Lung (tissue), 17 donors: ENCODE measurements at places on chromosomes 2 and 18. TPM values are rescaled to one million over a fixed set of nuclear protein-coding genes. Genes with fewer than 3 reads are reported as not detected.

GRCh38 chr2:43653506-43653905 is 16.4 kb downstream of the PLEKHH2 start:
- H3K27ac ChIP-seq: no peak overlapping the region
- H3K27me3 ChIP-seq: no peaks in the 10 kb centered on the region
- H3K4me1 ChIP-seq: peaks cover 9% of the 10 kb centered on the region
- no peak overlapping the region for H3K4me3 ChIP-seq

- no peaks in the 10 kb centered on the region for H3K36me3 ChIP-seq
- H3K27me3 ChIP-seq: no peaks in the 10 kb centered on the region
- H3K4me1 ChIP-seq: peaks cover 9% of the 10 kb centered on the region
Measured at GRCh38 chr2:102050854-102051391, 59.2 kb downstream of the IL1R2 start.

DNA sequence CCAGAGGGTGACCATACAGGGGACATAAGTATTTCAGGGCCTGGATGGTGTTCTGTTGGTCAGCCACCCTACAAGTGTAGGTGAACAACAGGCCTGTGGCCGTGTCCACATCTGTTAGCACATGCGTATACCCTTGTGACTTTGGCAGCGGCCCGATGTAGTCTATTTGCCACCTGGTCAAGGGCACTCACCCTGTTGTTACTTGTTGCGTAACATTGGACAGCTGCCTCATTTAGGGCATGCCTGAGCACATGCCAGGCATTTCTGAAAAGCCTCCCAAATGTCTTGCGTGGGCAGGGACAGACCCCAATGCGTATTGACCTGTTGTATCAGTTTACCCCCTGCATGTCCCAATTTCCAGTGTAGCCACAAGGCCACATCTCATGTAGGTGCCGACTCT is 235.0 kb downstream of the MBD5 start:
- H3K27me3 ChIP-seq: no peaks in the 10 kb centered on the region
- H3K36me3 ChIP-seq: no peaks in the 10 kb centered on the region
- no peaks in the 10 kb centered on the region for H3K4me1 ChIP-seq
- no peak for DNase-seq

DNA sequence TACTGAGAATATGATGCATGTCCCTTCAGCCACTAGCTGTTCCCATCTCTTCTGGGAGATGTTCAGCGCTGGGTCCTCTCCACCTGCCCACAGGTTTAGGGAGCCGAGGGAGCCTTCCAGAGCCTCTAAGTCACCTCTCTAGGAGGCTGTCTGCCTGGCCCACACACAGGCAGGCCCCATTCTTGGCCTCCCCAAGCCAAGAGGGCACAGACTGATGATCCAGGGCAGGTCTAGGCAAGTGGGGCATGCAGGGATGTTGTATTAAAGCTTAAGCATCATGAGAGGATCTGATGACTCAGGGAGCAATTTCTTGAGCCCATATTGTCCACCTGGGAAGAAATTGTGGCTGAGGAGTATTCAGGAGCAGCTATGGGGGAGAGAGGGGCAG is 19.9 kb downstream of the TMSB10 start:
- H3K27me3 ChIP-seq: no peaks in the 10 kb centered on the region
- peak overlapping the region; percentile 1 for H3K27ac ChIP-seq
- peaks cover 8% of the 10 kb centered on the region for H3K4me1 ChIP-seq
- H3K36me3 ChIP-seq: no peaks in the 10 kb centered on the region
- no peak for DNase-seq

GRCh38 chr2:150476286-150476685 is 11.2 kb downstream of the RND3 start:
- no peaks in the 10 kb centered on the region for H3K27me3 ChIP-seq
- no peak overlapping the region for H3K4me3 ChIP-seq
- peaks cover 72% of the 10 kb centered on the region for H3K4me1 ChIP-seq
- H3K36me3 ChIP-seq: peaks cover 8% of the 10 kb centered on the region

- no peak overlapping the region for H3K27ac ChIP-seq
- peaks cover 13% of the 10 kb centered on the region for H3K4me1 ChIP-seq
- no peak overlapping the region for H3K4me3 ChIP-seq
- DNase-seq: peak; percentile 49
- no peaks in the 10 kb centered on the region for H3K36me3 ChIP-seq
- no peaks in the 10 kb centered on the region for H3K27me3 ChIP-seq
Measured at GRCh38 chr2:144115739-144116291, 404.1 kb downstream of the ZEB2 start.

GRCh38 chr18:59087391-59087790 is 52.3 kb upstream of the SEC11C start:
- no peaks in the 10 kb centered on the region for H3K36me3 ChIP-seq
- no peaks in the 10 kb centered on the region for H3K4me1 ChIP-seq
- DNase-seq: no peak
- H3K4me3 ChIP-seq: no peak overlapping the region
- no peak overlapping the region for H3K27ac ChIP-seq

DNA sequence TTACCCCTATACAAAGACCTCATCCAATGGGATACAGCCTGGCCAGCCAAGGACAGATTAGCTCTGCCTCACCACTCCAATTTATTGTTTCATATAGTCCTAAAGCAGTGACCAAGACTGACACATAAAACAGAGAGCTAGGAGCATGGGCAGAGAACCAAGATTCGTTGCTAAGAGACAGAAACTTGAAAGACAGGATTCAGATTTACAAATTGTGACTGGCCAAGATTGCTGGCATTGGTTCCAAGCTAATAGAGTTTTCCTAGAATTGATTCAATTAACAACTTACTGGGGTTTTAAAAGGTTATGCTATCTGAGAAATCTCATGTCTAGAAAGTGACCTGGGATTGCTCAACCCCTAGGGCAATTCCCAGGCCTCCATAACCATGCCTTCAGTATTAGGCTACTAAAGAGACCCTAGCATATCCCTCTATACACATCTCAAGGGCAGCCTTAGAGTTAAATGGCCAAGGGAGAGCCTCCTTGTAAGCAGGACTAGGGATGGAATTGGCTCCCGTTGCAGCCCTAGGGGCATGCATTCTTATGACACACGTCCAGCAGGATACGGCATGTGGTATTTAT is 75.6 kb downstream of the ICOS start:
- H3K27me3 ChIP-seq: no peaks in the 10 kb centered on the region
- no peak overlapping the region for H3K4me3 ChIP-seq
- H3K27ac ChIP-seq: no peak overlapping the region
- peaks cover 12% of the 10 kb centered on the region for H3K4me1 ChIP-seq

DNA sequence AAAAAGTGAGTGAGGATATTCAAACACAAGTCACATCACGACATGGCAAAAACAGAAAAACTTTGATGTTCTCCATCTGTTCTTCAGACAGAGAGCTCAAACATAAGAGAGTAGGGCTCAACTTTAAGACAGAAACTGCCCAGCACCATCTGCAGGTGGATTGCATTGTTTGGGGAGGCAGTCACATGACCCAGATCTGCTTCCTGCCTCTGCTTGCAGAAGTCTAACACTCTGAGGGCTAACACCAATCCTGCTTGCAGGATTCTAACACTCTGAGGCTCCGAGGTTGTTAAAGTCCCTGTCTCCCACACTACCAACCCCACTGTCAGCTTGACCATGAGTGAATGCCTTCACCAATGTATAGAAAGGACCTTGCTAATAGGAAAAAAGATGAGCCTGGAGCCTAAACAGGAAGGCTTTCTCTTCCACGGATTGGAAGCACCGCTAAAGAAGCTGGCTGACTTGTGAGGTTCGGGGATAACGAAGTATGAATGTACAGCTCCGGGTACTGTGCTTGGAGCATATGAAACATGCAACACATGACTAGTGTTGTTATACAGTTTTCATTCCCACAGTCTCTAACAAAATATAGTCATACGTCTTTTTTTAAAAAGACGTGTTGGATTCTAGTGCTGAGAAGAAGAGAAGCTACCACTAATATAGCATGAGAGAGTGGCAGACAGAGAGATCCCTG is 176.6 kb upstream of the CREB1 start:
- no peak for DNase-seq
- no peaks in the 10 kb centered on the region for H3K4me1 ChIP-seq
- no peaks in the 10 kb centered on the region for H3K27me3 ChIP-seq
- H3K36me3 ChIP-seq: no peaks in the 10 kb centered on the region
- no peak overlapping the region for H3K4me3 ChIP-seq

DNA sequence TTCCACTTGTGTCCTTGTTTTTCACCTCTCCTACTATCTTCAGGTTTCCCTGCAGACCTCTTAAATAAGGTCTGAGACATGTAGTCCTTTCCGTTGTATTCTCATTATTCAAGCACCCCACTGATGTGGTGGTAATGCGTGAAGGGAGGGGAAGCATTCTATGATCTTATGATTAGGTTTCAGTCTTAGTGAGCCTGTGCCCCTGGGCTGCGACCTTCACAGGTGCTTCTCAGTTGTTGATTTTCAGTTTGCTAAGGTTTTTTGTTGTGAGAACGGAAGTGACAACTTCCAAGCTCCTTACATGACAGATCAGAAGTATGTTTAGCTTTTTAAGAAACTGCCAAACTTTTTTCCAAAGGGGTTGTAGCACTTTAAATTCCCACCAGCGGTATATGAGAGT is 41.3 kb downstream of the VPS54 start:
- H3K4me3 ChIP-seq: no peak overlapping the region
- no peaks in the 10 kb centered on the region for H3K4me1 ChIP-seq
- DNase-seq: no peak
- peaks cover 21% of the 10 kb centered on the region for H3K36me3 ChIP-seq
- H3K27me3 ChIP-seq: no peaks in the 10 kb centered on the region

DNA sequence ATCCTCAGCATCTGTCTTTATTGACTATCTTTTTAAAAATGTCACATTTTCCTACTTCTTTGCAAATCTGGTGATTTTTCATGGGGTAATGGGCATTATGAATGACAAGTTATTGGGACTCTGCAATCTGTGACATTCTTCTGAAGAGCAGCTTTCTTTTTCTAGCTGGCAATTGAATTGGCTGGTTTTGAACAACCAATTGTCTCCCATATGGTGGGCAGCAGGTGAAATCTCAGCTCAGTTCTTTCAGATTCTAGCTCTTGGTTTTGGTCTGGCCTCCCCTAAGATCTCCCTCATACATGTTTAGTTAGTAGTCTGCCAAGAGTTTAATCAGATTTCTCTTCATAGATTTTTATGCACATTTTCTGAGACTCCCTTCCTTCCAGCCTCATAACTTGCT is 107.9 kb upstream of the EPB41L3 start:
- H3K27me3 ChIP-seq: no peaks in the 10 kb centered on the region
- no peaks in the 10 kb centered on the region for H3K4me1 ChIP-seq
- no peak overlapping the region for H3K27ac ChIP-seq
- H3K4me3 ChIP-seq: no peak overlapping the region

DNA sequence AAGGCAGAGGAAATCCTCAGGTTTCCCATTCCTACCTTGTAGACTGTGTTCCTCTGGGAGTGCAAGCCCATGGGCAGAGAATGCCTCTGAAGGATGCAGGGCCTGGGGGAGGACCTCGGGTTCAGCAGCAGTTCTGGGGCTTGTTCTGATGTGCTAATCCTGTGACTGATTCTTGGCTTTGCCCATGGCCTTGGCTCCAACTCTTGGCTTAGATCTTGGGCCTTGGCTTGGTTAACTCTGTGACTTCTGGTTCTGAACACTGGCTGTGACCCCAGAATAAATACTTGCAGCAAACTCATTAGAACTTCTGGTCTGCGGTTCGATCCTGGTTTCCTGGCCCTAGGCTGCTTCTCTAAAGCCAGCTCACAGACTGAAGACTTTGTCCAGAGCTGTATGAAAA is 366.9 kb upstream of the ZEB2 start:
- no peaks in the 10 kb centered on the region for H3K36me3 ChIP-seq
- no peak overlapping the region for H3K4me3 ChIP-seq
- H3K4me1 ChIP-seq: peaks cover 4% of the 10 kb centered on the region
- DNase-seq: peak; percentile 66
- no peak overlapping the region for H3K27ac ChIP-seq
- H3K27me3 ChIP-seq: no peaks in the 10 kb centered on the region

GRCh38 chr2:101610750-101611315 is 86.7 kb upstream of the MAP4K4 start:
- H3K27me3 ChIP-seq: no peaks in the 10 kb centered on the region
- no peak overlapping the region for H3K4me3 ChIP-seq
- no peak overlapping the region for H3K27ac ChIP-seq
- no peaks in the 10 kb centered on the region for H3K36me3 ChIP-seq
- DNase-seq: no peak

- H3K27me3 ChIP-seq: no peaks in the 10 kb centered on the region
- no peaks in the 10 kb centered on the region for H3K4me1 ChIP-seq
- H3K4me3 ChIP-seq: no peak overlapping the region
Measured at GRCh38 chr2:1478311-1479305, 65.3 kb downstream of the TPO start.

DNA sequence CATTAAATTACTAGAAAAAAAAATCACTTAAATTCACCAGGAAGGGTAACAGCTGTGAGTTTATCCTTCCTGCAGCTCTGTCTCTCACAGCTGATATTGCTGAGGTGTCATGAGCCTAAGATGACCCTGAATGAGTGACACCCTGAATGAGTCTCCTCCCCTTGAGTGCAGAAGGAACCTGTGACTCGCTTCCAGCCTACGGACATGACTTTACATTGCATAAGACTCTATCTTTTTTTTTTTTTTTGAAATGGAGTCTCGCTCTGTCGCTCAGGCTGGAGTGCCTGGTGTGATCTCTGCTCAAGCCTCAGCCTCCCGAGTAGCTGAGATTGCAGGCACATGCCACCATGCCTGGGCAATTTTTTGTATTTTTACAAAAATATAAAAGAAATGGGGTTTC is 14.1 kb downstream of the MRO start:
- H3K27ac ChIP-seq: no peak overlapping the region
- no peak for DNase-seq
- no peaks in the 10 kb centered on the region for H3K4me1 ChIP-seq
- H3K36me3 ChIP-seq: no peaks in the 10 kb centered on the region
- H3K27me3 ChIP-seq: peaks cover 18% of the 10 kb centered on the region

DNA sequence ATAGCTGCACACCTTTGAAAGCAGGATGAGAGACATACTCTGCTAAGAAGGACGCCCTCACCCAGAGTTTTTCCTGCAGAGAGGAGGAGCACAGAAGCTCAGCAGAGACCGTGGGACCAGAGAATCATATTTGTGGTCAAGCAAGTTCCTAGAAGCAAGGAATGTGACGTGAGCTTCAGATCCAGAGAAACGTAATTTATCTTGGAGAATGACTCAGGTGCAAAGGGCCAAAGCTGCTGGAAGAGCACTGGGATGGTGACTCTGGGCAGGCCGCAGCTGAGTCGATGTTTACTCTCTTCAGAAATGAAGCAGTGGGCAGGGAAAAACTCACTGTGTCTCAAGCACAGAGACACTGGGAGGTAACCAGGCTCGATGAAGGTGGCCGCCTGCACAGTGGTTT is 50.1 kb upstream of the IGFBP2 start:
- no peak for DNase-seq
- H3K27me3 ChIP-seq: peaks cover 2% of the 10 kb centered on the region

GRCh38 chr2:96074156-96074555 is 39.4 kb upstream of the GPAT2 start:
- no peak for DNase-seq
- no peaks in the 10 kb centered on the region for H3K27me3 ChIP-seq
- no peak overlapping the region for H3K4me3 ChIP-seq
- H3K36me3 ChIP-seq: no peaks in the 10 kb centered on the region

The ABI2 gene
- total RNA-seq: 39.4 TPM

The LDLRAD4 gene
- 30.2 TPM for total RNA-seq

The ALKAL2 gene
- 20.7 TPM for total RNA-seq

The CENPA gene
- total RNA-seq: 1.5 TPM

The SERPINB7 gene
- total RNA-seq: 0.17 TPM

The ARMC9 gene
- 51.6 TPM for total RNA-seq

The SLC4A1AP gene
- 28.6 TPM for total RNA-seq

The EFHD1 gene
- total RNA-seq: 8.6 TPM

The SNTG2 gene
- total RNA-seq: 1.6 TPM
